ENCODE measurements at places on chromosomes 11 and 22. TPM values are rescaled to one million over a fixed set of nuclear protein-coding genes. Genes with fewer than 3 reads are reported as not detected.

DNA sequence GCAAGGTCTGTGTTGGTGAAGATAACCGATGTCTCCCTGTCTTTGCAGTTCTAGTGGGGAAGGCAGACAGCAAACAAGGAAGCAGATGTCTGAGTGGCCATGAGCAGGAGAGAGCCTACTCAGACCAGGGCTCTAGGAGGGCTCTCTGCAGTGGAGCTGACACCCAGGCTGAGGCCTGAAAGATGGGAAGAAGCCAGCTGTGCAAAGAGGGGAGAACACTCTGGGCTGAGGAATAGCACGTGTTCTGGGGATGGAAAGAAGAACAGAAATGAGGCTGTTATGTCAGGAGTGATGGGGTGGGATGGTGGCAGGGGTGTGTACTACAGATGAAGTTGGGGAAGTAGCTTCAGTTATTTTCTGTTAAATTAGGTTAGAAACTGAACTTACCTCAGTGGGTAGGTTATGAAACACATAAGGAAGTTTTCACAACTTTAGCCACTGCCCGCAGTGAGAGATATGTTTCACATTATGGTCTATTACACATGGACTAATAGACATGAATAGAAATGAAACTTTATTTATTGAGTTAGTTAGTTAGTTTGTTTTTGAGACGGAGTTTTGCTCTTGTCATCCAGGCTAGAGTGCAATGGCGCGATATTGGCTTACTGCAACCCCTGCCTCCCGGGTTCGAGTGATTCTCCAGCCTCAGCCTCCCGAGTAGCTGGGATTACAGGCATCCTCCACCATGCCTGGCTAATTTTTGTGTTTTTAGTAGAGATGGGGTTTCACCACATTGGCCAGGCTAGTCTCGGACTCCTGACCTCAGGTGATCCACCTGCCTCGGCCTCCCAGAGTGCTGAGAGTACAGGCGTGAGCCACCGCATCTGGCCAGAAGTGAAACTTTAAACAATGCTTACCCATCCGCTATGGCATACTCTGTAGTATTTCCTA lies 7.8 kb downstream of the DCPS start:
- DNase-seq, result no peak

DNA sequence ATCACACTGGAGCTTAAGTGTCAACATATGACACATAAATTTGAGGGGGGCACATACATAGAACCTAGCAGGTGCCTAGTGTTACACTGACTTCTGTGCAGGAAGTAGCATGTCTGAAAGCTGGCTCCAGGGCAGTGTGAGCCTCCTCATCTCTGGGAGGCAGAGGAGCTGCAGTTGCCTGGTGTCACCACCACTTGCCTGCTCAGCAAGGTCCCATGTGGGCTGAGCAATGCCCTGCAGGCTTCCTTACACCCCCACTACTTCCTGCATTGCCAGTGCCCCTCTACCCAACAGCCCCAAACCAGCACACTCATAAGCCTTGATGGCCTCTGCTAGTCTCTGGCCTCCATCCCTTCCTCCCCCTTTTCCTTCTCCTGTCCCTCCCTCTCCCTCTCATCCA lies 165.8 kb downstream of the BUD13 start:
- DNase-seq, result no peak

The PIM3 gene
- total RNA-seq, result 396 TPM

The SLC1A2 gene
- not detected for total RNA-seq

The TMEM132A gene
- total RNA-seq, result 56.2 TPM

All from lung microvascular endothelial cell (primary cell).